ENCODE measurements at places on chromosomes 1 and 21.

DNA sequence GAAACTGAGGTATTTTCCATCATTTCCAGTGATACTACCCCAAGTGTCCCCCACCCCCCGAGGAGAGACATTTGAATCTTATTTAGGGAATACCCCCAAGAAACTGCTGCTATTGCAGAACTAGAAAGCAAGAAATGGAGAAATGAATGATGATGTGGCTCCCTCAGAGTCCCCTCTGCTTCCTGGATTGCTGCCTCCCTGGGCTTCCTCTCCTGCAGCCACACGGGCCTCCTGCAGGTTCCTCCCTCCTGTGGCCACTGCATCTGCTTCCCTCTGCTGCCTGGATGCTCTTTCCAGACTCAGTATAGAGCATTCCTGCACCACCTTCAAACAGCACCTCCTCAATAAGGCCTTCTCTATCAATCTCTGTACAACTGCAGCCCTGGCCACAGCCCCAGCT is 69.3 kb downstream of the SLC25A24 start:
- no peak for DNase-seq

DNA sequence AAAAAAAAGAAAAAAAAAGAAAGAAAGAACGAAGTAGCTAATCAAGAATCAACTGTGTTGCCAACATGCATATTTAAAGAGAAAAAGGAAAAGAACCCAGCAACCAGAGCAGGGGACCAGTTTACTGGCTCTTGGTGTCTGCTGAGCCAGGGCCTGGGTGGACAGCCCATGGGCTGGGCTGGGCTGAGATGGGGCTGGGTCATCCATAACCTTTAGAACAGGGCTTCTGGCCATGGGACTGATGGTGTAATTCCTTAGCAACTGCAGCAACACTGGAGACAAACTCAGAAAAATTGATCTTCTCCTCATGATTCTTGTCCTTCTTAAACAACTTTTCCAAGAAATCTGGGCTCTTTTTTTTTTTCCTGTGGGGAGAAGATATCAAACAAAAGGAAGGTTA is 10.5 kb downstream of the S100A7A start:
- DNase-seq: no peak

DNA sequence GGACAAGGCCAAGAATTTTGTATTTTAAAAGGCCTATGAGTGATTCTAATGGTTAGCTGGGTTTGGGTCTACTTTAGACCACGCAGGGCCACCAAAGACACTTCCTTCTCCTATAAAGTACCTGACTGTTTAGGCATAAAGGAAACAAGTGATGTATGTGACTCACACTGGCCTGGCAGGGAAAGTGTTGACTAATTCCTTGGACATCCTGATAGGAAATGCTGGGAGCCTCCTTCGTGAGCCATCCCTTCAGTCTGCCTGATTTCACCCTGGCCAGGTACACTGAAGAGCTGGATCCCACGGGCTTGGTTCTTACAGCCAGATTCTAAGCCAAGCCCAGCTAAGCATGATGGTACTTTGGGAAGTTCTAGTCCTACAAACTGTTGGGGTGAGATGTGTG is 100.5 kb upstream of the HMGB4 start:
- no peak for DNase-seq

DNA sequence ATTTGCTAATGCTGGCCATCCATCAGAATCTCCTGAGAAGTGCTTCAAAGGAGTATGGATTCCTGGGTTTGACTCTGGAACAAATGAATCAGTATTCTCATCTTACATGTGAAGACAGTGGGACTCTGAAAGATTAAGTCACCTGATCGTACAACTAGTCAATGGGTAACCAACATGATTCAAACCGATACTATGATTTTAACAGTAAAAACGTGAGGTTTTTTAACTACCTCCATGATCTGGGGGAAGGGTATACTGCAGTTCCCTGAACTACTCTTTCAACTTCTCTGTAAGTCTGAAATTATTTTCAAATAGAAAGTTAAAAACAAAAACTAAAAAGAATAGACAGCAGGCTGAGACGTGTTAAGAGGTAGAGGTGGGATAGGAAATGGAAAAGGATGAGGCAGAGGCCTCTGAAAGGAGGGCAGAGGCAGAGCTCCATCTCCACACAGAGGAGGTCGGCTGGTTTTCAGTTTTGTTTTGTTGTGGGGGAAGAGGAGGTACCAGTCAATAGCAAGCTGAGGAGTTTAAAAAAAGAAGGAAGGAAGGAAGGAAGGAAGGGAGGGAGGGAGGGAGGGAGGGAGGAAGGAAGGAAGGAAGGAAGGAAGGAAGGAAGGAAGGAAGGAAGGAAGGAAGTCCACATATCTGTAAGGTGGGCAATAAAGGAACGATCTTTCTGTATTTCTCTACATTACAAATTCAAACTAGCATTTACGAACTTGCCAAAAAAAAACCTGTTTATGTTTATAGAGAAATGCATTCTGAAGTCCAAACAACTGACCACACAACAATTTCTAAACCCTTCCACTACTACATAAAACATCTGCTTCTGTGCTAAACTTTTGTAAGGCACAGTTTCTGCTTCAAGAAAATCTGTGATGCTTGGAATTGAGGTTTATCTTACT is 213.1 kb downstream of the RERE start:
- peak; percentile 51 for DNase-seq

DNA sequence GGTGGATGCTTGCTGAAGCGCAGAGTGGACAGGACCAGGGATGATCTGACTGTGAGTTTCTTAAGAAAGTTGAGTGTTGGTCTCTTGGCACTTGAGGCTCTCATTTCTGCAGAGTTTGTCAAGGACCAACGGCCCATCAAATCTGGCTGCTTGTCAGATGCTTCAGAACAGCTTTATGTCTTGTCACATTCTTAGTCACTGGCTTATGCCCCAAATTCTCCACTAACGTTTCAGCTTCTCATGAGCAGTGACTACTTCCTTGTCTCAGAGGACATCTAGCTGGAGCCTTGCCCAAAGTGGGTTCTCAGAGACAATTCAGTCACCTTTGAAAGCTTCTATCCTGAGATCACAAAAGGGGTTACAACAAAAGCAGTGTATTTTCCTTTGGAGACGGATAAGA is 92.3 kb downstream of the ST6GALNAC5 start:
- DNase-seq: no peak

GRCh38 chr1:2314803-2315673 is 76.3 kb downstream of the MORN1 start:
- DNase-seq: peak; percentile 52

DNA sequence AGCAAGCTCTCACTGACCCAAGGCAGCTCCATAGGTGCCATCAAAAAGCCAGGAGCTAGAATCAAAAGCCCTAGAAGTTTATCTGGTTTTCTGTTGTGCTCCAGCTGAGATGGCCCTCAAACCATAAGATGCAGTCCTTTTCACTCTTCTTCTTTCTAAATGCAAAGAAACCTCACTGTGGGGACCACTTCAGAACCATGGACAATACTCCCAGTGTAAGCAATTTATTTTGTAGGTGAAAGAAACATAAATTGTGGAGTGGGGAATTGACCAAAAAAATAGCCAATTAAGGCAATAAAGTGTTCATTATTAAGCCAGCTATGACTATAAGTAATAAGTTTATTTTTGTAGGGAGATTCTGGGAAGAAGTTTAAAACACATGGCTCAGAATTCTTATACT is 1399.9 kb downstream of the PLA2G4A start:
- DNase-seq: no peak

DNA sequence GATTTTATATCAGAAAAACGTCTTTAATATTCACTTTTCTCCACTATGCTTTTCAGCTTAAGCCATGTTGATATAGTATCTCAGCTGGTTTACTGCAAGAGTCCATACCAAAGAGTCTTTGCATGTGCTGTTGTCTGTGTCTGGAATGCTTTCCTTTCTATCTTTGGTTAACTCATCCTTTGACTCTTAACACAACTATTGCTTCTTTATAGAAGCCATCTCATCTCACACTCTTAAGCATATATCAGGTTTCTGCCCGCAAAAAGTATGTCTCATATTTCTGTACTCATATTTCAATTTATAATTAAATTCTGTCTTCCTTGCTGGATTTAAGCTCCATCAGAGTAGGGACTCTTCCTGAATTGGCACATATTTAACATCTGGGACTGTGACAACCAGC is 220.9 kb upstream of the KCNK2 start:
- DNase-seq: no peak

DNA sequence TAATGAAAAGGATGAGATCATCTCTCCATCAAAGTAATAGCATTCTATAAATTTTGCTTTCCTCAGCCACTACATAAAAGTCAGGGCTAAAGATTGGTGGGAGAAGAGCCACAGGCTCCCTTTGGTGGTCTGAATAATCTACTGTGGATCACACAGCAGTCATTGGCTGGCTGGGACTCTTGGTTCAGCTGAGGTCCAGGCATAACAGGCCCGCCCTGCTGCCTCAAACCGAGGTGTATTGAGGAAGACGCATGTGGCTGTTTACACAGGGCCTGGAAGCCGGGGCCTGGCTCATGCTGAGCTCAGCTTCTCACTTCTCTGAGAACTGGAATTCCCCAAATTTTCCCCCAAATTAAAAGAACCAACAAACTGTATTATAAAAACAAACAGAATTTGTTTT is 139.2 kb downstream of the PTPRC start:
- DNase-seq: no peak

DNA sequence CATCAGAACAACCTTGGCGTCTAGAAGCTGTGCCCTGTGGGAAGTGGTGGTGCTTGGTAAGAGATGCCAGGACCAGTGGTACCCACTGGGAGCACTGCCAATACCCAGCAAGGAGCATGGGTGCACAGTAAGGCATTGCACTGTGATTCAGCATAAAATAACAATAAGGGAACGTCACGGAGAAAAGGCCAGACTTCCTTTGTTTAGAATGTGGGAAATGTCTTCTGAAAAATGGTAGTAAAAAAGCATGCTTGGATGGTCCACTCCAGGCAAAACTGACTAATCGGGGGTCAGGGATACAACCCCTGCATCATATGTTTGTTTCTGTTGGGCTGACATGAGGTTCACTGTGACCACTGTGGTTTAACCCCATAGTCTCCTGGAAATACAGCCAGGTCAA is 14.7 kb downstream of the METTL18 start:
- DNase-seq: no peak

DNA sequence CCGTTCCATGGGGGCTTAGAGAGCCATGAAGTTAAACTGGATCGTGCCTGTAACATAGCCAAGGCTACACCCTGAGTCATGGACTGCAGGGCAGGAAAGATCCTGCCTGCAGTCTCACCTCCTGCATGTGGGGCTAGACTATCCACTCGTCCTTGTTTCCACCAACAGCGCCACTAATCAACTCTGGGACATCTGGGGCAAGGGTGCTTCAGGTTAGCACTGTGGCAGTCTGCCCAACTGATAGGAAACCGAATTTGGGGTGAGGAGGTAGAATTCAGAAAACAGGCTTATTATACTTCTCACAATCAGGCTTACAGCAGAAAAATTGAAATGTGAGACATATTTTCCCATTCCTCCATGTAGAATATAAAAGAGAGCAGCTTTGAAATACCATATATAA is 85.2 kb upstream of the ADAM30 start:
- no peak for DNase-seq

DNA sequence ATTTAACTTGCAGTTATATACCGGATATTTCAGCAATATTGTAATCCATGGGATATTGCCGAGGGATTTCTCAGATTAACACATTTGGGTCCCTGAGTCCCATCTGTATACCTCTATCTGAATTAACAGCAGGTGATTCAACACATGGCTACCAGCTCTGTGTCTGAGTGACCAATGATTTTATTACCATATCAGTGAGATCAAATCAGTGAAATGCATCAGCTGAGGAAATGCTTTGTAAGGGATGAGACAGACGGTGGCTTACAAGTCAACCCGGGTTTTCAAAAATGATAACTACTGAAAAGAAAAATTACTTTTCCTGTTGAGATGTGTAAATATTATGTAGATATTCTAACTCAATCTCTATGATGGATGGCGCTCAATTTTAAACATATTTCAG is 504.1 kb upstream of the PKN2 start:
- DNase-seq: no peak

DNA sequence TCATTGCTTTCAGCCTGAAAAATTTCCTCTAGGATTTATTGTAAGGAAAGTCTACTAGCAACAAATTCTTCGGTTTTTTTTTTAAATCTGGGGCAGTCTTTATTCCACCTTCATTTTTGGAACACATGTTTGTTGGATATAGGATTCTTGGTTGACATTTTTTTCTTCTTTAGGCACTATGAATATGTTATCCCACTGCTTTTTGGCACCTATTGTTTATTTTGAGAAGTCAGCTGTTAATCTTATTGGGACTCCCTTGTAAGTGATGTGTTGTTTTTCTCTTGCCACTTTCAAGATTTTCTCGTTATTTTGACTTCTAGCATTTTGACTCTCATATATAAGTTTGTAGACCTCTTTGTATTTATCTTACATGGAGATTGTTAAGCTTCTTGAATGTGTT is 99.3 kb downstream of the NPHS2 start:
- no peak for DNase-seq

DNA sequence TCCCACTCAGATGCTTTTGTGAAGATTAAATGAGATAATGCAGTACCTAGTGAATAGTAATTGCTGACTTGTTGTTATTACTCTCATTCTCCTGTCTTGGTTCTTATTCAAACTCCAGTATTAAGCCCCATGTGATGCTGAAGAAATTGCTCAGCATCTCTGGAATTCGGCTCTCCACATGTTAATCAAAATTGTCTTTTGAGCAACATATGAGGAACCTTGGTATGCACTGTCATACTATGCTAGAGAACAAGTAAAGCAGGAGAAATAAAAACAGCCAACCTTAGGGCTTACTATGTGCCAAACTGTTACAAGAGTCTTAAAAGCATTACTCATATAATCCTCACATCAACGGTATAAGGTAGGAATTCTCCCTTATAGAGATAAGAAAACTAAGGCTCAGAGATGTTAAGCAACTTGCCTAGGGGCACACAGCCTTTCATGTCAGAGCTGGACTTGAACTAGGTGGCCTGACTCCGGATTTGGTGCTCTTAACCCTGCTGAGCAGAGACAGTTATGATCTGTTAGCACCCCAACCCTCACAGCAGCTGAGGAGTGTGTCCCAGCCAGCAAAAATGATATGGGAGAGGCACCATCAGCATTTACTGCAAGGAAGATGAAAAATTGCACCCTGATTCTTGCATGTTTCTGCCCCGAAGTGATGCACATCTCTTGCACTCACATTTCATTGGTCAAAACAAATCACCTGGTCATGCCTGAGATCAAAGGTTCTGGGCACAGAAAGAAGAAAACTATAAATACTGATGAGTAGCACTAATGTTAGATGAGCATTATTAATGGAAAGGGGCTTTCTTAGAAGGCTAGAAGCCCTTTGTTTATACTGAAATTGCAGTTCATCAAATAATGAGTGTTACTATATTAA is 102.3 kb downstream of the OMA1 start:
- no peak for DNase-seq

- no peak for DNase-seq
These were observed 181.8 kb downstream of the RRAGC start for GRCh38 chr1:38677756-38678155.

- peak; percentile 41 for DNase-seq
These were observed 51.9 kb upstream of the LPAR3 start for GRCh38 chr1:84944767-84945486.

- no peak for DNase-seq
These were observed 107.4 kb upstream of the EDN2 start for GRCh38 chr1:41591891-41592290.

DNA sequence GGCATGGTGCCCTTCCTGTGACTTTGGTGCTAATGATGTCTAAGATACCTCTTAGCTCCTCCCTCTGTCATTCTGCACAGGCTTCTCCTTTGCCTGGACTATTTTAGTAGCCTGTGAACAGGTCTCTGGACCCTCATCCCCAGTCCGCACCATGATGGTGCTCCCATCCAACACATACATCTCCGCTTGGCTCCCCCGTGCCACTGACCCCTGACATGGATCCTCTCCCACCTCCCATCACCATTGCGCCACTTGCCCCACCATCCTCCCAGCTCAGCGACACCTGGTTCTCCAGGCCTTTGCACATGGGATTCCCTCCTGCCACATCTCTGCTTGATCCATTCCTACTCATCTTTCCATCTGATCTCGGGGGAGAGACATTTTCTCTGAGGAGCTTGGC is 33.9 kb downstream of the RUNX3 start:
- DNase-seq: no peak

Data from activated CD4-positive, alpha-beta T cell treated with anti-CD3 and anti-CD28 coated beads, Interleukin-2, amount 50 U/mL, for 48 hours (primary cell).